ENCODE measurements at places on chromosomes 3 and 15.

DNA sequence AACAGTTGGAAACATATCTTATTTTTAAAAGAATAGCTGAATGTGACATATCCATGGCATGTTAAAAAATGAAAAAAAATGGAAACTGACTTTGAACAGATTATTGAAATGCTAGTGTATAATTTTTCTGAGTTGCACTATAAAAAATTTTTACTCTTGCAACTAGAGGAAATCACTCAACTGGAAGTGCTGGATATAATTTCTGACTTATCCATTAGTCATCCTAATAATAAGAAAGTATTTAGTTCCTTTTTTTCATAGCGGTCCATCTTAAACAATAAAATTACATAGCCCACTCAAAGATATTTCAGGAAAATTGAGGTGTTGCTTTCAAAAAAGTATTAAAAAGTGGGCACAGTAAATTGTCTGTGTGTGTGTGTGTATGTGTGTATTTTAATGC, 80.7 kb downstream of the MBNL1 start:
- no peak for DNase-seq

GRCh38 chr3:111803123-111803593, 55.9 kb upstream of the PHLDB2 start:
- DNase-seq, result peak; percentile 86

- no peak for DNase-seq
Observed at GRCh38 chr3:115396801-115397200, 226.5 kb upstream of the GAP43 start.

DNA sequence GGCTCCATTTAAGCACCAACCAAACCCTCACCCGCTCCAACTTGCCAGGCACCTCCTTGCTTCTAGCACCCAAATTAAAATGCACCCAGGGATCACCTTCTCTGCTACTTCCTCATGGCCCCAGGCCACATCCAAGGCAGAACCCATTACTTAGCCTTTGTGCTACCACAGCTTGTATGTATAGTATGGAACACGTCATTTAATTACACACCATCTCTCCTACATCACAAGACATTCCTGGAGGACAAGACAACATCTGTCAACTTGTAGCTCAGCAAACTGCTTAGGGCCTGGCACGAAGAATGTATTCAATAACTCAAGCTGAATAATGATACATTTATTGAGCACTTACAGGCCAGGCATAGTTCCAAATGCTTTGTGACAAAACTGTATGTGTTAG, 23.3 kb downstream of the ZDHHC3 start:
- DNase-seq, result no peak

- DNase-seq, result peak; percentile 57
Observed at GRCh38 chr3:119831941-119832371, 50.1 kb downstream of the NR1I2 start.

Measured in kidney epithelial cell (primary cell).